ENCODE measurements at places on chromosomes 7 and 10. TPM values are rescaled to one million over a fixed set of nuclear protein-coding genes. Genes with fewer than 3 reads are reported as not detected.
A peak's percentile ranks its signal among the peaks of the same experiment; 100 is the strongest.

DNA sequence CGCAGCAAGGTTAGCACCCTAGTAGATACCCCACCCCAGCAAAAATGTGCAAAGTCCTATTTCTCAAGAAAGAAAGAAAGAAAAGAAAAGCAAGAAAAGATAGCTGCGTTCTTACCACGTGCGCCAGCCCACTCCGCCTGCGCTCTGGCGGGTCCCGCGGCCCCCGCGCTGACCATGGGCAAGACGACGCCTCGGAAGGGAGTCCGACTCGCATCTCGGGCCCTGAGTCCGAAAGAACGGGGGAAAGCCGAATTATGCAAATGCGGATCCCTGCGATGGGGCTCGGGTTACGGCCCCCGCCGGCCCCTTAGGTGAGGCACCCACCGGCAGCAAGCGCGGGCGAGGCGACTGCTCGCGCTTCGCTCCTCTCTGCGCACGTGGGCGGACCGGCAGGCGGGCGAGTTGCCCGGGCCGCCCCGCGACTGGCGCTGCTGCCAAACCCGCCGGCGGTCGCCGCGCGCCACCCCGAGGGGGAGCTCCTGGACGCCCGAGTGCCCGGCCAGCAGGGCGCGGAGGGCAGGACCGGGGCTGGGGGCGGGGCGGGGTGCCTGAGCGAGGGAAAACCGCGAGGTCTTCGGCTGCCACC lies 2.4 kb upstream of the EGR2 start:
- DNase-seq: peak; percentile 51

DNA sequence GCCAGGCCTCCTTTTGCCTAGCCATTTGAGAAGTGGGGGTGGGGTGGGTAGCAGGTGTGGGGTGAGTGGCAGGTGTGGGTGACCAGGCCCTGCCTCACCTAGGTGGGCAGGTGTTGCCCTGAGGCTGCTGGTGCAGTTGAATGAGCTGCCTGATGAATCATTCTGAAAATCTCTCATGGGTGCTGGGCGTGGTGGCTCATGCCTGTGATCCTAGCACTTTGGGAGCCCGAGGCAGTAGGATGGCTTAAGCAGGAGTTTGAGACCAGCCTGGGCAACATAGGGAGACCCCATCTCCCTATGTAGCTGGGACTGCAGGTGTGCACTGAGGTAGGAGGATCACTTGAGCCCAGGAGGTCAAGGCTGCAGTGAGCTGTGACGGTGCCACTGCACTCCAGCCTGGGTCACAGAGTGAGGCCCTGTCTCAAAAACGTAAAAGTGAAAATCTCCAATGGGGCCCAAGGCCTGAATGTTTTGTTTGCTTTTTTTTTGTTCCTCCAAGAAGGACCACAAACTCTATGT lies 17.7 kb downstream of the TSPAN14 start:
- DNase-seq: no peak

DNA sequence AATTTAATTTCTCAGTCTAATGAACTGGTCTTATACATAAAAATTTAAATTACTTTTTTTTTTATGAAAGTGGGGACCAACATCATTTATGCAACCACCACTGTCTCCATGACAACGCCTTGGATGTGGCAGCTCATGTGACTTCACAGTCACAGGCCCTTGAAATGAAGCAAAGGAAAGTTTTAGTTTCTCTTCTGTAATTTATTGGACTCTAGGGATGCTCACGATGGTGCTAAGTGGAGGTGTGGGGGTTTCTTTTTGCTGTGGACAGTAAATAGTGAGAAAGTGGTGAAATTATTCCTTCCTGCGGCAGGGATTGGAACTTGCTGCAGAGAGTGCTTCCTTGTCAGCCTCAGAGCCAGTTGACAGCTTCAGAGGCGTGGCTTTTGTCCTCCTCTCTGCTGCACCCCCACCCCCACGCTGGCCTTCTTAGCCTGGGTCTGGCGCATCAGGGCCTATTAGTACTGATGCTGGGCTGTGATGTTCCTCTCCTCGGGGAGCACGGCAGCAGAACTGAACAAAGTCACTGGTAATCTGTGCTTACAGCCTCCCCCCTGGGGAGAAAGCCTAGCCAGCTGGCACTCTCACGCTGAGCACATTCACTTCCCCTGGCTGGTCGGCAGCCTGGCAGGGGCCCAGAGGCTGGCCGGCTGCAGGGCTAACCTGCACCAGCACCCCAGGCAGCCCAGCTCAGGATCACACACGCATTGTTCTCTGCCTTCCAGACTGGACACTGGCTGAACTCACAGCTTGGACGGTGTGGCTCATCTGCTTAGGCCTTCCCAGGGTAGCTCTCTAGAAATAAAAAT lies 517.5 kb upstream of the GALNT17 start:
- DNase-seq: peak; percentile 90

DNA sequence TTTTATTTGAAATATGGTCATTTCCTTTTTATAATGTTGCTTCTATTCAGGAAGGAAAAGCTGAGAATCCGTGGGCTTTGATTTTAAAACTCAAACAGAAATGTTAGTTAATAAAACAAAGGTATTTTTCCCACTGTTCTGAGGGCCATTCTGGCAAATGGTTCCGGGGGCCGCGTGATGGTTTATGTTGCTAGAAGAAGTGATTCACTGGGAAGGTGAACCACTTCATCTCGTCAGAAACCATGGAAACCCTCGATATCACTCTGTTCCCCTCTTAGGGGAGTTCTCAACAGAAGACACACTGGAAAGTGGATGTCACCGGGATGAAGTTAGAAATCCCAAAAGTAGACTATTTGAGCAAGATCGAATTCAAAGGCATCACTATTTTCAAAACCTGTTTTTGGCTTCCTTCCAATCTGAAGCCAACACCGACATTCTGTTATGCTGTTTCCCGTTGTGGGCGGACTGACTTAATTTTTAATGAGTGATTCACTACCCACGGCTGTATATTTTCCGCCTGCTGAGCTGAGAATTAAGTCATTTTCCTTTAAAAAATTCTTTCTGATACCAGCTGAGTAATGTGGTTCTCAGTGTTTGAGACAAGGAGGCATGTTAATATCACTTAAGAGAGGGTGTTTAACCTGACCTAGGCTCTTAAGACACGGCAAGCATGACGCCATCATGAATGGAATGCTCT lies 84.1 kb downstream of the PTPRE start:
- no peak for DNase-seq

DNA sequence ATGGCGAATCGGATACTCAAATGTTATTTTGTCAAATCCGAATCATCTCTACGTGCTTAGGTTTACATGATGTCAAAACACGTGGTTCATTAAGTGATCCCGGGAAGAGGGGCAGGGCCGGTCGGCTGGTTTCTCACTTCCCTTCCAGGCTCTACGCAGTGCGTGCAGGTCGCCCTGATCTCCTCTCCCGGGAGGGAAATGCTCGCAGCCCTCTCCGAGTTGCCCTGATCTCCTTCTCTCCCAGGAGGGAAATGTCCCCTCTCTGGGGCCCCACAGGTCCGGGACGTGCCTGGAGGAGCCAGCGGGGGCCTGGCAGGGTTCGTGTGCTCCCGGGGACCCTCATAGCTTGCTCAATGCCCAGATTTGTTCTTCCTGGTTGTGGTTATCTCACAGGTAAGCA lies 202.7 kb downstream of the DNAJB6 start:
- DNase-seq: no peak

DNA sequence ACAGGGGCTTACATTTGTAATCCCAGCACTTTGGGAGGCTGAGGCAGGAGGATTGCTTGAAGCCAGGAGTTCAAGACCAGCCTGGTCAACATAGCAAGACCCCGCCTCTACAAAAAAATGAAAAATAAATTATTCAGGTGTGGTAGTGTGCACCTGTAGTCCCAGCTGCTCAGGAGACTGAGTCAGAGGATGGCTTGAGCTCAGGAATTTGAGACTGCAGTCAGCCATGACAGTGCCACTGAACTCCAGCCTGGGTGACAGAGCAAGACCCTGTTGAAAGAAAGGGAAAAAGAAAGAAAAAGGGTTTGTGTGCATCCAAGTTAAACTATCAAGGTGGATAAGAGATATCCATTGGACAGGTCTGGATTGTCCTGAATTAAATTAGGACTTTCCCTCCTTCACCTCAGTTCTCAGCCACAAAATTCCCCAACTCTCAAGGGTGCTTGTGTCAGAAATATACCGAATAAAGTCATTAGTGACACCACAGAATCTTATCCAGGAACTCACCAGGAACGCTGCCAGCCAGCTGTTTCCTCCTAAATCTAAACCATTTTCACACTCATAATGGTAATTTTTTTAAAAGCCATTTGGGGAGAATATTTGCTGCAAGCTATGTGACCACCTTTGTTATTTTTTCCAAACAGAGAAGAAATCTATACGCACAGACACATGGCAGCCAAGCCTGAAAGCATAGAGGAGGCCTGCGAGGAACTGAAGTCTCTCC lies 12.0 kb downstream of the AFAP1L2 start:
- no peak for DNase-seq

MYL10 gene
- not detected for total RNA-seq

- DNase-seq: no peak
These were observed 10.0 kb upstream of the SFRP5 start for GRCh38 chr10:97781618-97782331.

DNA sequence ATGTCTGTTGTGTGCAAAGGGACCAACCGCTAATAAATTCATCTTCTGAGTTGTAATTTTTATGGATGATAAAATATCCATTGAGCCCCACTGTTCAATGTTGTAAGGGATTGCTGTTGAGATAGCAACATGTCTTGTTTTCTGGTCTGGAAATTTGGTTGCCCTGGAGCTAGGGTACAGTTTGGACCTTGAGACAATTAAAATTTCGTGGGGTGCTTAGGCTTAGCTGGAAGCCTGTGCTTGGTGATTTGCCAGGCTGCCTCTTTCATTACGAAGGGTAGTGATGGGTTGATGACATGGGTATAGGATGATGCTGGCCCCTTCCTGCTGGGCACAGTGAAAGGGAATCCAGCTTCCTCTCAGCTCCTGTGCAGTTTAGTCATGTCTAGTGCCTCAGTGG lies 43.6 kb downstream of the PLCE1 start:
- DNase-seq: no peak

DNA sequence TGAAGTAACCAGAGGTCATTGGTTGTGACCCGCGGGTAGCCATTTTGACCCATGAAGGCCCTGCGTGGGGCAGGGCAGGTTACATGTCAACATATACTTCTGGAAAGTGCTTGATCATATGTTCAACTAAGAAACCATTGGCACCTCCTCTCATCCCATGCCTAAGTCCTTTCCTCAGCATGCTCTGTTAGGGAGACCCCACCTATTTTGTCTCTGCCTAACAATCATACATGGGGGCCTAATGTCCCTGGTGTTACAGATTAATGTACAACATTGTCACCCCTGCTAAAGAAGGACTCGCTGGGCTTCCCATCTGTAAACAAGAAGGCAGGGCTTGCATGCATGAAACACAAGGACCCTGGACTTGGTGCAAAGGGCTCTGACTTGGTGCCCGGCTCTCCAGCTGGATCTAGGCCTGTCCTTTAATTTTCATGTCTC lies 133.7 kb upstream of the TNS3 start:
- DNase-seq: peak; percentile 91

DNA sequence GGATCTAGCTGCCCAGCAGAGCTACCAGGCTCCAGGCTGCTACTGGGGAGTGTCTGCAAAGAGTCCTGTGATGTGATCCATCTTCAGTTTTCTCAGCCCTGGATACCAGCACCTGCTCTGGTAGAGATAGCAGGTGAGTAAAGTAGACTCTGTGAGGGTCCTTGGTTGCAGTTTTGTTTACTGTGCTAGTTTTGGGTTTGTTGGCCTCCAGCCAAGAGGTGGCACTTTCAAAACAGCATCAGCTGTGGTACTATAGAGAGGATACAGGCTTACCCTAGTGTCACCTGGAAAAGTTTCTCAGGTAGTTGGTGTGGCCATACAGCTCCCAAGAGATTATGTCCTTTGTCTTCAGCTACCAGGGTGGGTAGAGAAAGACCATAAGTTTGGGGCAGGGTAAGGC lies 56.3 kb downstream of the MTERF1 start:
- DNase-seq: no peak

DNA sequence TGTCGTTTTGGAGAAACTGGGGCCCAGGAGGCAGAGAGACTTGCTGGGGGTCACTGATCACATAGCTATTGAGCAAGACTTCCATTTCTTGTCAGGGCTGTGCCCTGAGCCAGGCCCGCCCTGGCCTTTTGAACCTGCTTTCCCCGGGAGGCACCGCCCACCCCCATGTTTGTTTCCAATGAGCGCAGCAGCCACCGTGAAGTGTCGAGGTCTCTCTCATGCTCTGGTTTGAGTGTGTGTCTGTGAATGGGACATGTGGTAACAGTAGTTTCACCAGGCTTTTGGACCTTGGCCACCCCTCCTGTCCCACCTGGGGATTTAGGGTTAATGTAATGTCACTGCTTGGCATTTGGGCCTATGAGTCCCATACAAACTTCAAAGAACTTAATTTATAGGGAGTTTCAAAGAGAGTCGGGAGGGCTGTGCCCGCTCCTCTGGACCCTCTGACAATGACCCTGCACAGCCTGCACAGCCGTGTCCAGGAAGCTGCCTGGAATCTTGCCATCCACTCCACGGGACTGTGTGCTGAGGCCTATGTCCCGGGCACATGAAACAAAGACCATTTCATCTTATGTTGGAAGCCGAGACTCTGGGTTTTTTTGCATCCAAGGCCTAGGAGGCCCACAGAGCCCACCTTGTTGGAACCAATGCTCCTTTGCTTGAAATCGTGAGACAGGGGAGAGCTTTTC lies 6.3 kb downstream of the PRF1 start:
- DNase-seq: no peak

DNA sequence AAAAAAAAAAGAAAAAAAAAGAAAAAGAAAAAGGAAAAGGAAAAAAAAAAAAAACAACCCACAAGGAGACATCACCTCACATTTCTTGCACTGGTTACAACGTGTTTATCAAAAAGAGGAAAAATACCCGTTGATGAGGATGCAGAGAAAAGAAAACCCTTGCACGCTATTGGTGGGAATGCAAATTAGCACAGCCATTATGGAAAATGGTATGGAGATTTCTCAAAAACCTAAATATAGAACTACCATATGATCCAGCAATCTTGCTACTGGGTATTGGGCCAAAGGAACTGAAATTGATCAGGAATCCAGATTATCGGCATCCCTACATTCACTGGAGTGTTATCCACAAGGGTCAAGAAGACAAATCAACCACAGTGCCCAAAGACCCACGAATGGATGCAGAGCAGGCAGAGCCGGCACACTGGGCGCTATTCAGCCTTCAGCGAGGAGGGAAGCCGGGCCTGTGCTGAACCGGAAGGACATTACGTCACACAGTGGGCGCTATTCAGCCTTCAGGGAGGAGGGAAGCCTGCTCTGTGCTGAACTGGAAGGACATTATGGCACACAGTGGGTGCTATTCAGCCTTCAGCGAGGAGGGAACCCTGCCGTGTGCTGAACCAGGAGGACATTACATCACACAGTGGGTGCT lies 258.7 kb downstream of the ZMYND11 start:
- no peak for DNase-seq

DNA sequence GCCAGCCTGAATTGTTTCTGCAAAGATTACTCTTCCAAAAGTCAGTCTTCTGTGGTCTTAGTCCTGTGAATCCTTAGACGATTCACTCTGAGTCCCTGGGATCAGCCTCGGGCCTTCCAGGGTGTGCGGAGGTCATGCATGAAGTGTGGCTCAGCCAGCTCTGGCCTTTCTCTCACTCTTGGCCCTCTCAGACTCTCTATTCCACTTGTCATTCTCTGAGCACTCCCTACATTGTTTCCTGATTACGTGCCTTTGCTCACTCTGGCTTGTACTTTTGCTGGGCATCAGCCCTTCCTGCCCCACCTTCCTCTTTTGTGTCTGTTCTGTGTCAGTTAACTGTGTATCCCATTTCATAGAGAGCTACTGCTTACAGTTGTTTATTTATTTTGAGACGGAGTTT lies 36.0 kb downstream of the CCNY start:
- DNase-seq: no peak

Data from left lobe of liver (tissue), 2 donors.